Fibroblast of skin of right biceps (primary cell): ENCODE measurements at places on chromosomes 16 and 17.

DNA sequence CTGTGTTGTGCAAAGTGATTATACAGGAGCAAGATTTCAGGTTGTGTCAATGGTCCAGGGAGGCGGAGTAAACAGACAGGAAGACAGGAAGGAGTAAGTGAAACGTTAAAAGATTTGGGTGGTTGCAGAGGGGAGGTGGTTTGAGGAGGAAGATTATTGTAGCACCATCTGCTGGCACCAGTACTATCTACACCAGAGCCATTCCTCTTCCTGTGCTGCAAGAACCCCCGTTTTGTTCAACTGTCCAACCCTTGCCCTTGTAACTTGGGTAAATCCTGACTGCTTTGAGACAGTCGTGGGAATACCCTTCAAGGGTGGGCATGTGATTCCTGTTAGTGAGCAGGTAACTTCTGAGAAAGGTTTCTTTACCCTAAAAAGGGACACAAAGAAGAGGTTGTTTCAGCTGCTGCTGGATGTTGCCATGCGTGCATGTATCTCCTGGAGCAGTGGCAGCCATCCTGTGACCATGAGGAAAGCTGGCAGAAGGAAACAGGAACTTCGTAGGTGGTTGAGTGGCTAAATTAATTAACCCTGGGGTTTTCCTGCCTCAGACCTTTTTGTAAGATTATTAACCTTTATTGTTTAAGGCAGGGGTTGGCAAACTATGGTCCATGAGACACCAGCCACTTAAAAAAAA is 124.1 kb downstream of the PRKCA start:
- peak; percentile 40 for DNase-seq

- no peak for DNase-seq
Measured at GRCh38 chr16:20628213-20628612, 52.0 kb upstream of the ACSM2B start.

- DNase-seq = no peak
Measured at GRCh38 chr17:37147301-37147812, 198.6 kb downstream of the AATF start.

DNA sequence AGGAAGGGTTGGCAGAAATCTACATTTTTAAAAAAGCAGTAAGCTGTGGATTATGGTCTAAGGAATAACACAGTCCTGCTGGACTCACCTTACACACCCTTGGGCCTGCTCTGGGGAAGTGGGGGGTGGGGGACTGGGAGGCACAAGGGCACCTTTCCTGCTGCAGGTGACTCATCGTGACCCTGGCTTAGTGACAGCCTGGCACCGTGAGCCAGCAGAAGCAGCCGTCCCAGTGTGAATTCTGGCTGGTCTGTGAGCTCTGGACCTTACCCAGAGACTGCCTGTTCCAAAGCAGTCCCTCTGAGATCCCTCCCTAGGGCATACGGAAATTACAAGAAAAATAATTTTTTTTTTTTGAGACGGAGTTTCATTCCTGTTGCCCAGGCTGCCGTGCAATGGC is 4.2 kb upstream of the CRK start:
- DNase-seq = no peak

GRCh38 chr17:55462711-55463110 is 41.1 kb upstream of the MMD start:
- peak; percentile 56 for DNase-seq

- DNase-seq = no peak
Measured at GRCh38 chr16:27780468-27781194, 230.7 kb downstream of the KATNIP start.

GRCh38 chr17:17422641-17423040 is 54.2 kb upstream of the MED9 start:
- no peak for DNase-seq
